ENCODE measurements at places on chromosomes 11 and 22. TPM values are rescaled to one million over a fixed set of nuclear protein-coding genes. Genes with fewer than 3 reads are reported as not detected.

GRCh38 chr11:113505541-113506375, 30.6 kb upstream of the DRD2 start:
- DNase-seq = no peak

DNA sequence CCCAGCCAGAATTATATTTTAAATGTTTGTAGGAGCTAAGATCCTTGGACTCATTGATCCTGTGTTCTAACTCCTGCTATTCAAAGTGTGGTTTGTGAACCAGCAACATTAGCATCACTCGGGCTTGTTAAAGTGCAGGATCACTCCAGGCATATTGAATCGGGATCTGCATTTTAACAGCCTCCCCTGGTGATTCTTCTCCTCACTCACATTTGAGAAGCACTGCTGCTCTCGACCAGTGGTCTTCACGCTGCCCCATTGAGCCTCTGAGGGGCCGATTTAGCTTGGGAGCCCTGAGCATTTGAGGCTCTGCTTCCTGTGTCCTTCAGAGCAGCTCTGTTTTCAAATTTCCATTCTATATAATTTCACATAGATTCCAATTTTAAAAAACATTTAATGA, 10.9 kb downstream of the MADD start:
- DNase-seq = no peak

DNA sequence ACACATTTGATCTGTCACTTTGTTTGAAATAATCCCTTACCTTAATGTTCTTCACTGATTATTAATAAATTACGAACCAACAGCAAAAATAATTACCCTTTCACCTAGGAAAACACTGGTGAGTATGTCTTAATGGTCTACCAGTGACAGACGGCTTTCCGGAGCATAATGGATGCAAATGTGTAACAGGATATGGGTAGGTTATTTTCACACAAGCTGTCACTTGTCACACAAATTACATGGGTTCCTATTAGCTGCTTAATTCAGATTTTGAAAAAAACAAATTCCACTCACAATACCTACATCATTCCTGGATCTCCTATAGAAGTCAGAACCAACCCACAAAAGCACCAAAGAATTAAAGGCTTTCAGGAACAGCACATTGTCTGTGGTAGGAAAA, 127.9 kb downstream of the WT1 start:
- no peak for DNase-seq

DNA sequence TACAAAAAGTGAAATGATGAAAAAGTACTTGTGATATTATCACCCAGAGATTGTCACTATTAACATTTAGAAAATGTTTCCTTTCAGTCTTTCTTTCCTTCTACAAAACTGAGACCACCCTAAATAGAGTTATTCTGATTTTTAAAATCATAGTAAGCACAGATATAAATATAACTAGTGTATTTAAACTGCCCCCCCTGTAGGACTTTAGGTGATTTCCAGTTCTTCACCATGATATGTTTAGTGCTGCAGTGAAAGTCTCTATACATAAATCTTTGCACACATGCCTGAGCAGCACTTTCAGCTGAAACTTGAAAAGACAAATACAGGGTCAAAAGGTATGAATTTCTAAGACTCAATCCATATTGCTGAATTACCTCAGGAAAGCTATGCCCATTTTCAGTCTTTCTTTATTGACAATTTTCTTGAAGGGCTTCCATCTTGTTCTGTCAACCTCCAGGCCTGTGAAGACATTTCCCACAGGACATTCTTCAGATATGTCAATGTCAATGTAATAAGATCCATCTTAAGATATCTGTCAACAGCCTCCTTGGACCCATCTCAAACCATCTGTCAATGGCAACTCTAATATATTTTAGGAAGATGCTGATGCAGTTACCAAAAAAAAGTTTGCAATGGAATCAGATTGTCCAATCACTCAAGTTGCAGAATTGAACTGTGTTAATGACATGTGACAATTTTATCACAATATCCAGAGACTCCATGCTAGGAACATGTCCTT, 30.8 kb upstream of the LDLRAD3 start:
- no peak for DNase-seq

DNA sequence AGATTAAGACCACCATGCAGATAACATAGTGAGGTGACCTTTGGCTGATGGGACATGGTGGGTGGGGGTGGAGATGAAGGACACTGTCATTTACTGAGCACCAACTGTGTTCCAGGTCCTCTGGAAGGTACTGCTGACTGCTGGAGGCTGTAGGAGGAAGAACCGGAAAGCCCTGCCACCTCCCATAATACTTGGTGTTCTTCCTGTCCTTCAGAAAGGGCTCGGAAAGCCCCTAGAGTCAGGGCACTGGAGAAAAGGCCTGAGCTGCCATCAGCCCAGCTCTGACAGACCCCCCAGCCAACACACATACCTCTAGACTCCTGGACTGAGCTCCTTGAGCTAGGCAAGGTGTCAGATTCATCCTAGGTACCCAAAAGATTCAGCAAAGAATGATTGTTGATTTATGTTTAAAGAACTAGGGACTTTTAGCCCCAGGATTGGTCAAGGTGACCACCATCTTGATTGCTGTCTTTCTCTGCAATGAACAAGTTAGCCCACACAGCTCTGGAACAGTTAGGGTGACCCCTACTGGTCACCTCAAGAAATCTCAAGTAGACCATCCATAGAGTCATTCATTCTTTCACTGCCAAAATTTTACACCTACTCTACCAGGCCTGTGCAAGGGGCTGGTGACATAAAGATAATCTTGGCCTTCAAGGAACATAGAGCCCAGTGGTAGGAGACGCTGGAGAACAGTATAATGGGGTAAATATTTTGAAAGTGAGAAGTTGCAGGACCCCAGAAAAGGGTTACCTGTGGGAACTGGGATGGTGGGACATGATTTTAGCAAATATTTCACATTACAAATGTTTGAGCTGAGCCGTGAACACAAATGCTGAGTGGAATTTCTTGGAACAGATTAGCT, 39.4 kb downstream of the IRAG1 start:
- DNase-seq = no peak

GRCh38 chr22:42562684-42563083, 8.9 kb downstream of the SERHL2 start:
- DNase-seq = no peak

DNA sequence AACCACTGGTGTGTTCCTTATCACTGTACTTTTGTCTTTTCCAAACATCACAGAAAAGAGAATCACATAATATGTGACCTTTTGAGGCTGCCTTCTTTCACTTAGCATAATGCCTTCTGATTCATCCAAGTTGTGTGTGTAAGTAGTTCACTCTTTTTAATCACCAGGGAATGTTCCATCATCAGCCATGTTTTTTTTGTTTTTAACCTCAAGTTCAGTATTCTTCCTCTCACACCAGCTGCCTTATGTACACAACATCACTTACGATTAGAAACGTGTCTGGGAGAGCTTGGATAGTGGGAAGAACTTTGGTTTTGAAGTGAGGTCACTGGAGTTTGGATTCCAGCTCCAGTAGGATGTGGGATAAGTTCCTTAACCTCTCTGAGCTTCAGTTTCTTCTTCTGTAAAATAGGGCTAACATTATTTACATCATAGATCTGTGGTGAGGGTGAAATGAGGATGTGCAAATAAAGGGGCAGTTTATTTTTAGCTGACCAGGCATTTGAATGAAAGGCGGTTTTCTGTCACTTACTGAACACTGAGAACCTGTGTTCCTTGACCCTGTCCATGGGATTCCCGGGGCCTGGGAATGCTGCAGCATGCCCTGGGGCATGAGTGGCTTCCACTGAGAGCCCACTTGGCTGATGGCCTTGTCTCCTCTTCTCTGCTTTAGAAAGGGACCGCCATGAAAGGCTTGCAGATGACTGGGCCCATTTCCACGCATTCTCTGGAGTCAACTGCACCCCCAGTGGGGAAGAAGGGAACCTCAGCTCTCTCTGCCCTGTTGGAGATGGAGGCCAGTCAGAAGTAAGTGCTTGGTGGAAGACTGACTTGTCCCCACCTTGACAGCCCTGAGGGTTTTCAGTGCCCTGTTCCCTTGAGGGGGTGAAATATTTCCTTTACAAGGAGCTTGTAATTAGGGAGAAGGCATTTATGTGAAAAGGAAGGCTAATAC, 92.6 kb downstream of the DEPDC5 start:
- DNase-seq = no peak

DNA sequence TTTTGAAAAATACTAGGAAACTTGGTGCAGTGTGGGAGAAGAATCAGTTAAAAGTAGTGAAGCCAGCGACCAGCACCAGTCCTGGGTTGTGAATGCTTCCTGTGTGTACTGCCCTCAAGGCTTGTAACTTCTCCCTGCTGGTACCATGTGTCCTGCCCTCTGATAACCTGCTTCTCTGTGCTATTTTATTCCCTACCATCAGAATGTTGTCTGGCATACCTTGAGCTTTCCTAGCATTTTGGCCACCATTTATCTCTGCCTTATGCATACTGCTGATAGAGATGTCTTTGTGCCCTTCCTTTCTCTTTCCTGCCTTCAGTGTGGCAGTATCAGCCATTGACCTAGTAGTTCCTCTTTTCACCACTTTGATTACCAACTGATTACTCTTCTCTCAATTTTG, 2.0 kb downstream of the GTF2H1 start:
- DNase-seq = no peak

- no peak for DNase-seq
Observed at GRCh38 chr22:30561402-30562189, 12.9 kb downstream of the GAL3ST1 start.

GRCh38 chr11:89498845-89499448, 7.8 kb upstream of the NOX4 start:
- DNase-seq = no peak

DNA sequence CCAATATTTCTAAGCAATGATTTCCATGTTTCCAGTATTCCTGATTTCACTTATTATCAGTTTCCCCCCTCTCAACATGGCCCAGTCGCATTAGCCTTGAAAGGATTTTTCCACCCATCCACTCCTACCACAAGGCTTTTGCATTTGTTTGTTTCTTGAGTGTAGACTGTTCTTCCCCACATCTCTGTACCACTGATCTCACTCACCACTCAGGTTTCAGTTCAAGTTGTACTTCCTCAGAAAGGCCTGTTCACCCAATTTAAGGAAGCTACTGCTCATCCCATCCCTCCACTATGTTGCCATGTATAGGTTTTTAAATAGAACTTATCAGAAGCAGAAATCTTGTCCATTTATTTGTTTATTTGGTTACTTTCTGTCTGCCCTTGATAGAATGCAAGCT, 472.3 kb downstream of the FAM181B start:
- no peak for DNase-seq

DNA sequence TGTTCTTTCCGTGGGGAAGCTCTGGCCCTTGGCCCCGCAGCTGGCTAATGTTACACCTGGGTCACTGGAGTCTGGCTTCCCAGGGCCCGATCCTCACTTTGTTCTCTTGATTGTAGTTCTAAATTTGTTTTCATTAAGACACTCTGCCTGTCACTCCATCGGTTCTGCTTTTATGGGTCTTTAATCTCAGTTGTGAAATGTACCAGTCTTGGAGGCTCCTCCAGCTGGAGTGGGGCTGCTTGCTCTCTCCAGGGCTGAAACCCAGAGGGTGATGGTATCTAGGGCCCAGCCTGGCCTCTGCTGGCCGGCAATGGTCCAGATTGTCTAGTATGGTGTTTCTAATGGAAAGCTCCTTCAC, 352.9 kb downstream of the TENM4 start:
- DNase-seq = peak; percentile 64

DNA sequence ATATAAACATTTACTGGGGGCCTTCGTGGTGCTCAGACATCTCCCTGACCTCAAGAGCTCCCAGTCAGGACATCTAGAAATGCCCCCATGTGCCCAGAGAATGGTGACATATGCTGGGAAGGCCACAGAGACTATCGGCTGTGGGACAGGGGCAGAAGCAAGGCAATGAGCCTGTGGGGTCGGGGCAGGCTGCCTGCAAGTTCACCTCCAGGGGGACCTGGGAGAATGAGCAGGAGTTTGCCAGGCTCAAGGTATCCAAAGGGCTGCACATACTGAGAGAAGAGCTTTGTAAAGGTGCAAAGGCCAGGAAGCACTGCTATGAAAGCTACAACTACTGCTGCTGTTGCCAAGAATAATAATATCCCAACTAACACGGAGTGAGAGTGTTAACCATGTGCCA, 233.9 kb downstream of the TENM4 start:
- DNase-seq = no peak

DNA sequence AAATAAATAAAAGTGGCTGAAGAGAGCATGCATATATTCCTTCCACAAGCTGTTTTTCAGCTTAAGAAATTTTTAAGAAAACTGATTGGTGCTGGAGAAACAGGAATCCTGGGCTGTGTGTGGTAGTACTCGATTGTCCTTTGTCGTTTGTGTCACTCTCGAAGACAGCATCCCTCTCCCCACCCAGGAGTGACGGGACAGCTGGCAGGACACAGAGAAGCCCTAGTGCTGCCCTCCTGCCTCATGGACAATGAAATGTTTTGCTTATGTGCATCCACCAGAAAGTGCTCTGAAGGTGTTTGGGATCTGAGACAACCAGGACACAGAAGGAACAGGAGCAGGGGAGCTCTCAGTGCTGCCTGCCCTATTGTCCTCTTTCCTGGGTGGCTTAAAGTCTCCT, 12.8 kb downstream of the PLAAT4 start:
- no peak for DNase-seq

- DNase-seq = no peak
Observed at GRCh38 chr11:2567026-2567671, 122.3 kb downstream of the KCNQ1 start.

DNA sequence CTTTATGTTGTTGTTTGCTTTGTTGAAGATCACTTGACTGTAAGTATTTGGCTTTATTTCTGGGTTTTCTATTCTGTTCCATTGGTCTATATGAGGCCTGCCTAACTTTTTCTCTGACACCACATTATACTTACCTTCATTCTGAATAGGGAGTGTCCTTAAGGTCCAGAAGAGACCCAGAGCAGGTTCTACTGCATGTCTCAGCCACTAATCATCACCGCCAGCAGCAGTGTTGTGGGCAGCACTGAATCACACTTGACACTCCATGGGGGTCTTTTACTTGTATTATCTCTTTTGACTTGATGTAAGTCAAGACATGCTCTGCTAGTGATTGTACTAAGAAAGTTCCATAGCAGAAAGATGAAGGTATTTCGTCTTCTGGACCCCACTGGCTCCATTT, 274.9 kb downstream of the TENM4 start:
- no peak for DNase-seq

The RTN4RL2 gene
- 2.5 TPM for total RNA-seq

The C22orf42 gene
- total RNA-seq = not detected

The SOX6 gene
- 4.7 TPM for total RNA-seq

The APOA5 gene
- not detected for total RNA-seq

The KCNQ1 gene
- total RNA-seq = 37.7 TPM
